ENCODE measurements at places on chromosomes 13 and 19. TPM values are rescaled to one million over a fixed set of nuclear protein-coding genes. Genes with fewer than 3 reads are reported as not detected.

DNA sequence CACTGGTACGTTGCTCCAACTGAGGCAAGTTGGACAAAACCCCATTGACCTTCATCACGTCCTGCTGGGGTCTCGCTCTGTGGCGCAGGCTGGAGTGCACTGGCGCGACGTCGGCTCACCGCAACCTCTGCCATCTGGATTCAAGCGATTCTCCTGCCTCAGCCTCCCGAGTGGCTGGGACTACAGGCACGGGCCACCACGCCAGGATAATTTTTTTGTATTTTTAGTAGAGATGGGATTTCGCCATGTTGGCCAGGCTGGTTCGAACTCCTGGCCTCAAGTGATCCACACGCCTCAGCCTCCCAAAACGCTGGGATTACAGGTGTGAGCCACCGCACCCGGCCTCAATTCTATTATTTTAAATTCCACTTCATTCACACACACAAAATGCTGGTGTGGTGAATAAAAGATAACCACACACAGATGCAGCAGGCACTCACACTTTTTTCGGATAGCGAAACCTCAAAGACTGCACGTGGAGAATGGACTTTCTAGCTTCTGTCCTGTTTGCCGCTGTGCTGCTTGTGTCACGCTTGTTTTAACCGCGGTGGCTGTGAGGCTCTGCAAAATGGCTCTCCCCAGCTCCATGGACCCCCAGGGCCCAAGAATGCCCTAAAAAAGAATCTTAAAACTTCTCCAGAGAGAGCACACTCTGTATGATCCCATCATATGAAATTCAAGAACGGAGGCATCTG is 58.4 kb downstream of the COL4A1 start:
- H3K27ac ChIP-seq = no peak overlapping the region
- H3K4me1 ChIP-seq = peaks cover 8% of the 10 kb centered on the region
- H3K36me3 ChIP-seq = no peaks in the 10 kb centered on the region
- H3K27me3 ChIP-seq = no peaks in the 10 kb centered on the region
- no peak for DNase-seq
- H3K4me3 ChIP-seq = no peak overlapping the region

DNA sequence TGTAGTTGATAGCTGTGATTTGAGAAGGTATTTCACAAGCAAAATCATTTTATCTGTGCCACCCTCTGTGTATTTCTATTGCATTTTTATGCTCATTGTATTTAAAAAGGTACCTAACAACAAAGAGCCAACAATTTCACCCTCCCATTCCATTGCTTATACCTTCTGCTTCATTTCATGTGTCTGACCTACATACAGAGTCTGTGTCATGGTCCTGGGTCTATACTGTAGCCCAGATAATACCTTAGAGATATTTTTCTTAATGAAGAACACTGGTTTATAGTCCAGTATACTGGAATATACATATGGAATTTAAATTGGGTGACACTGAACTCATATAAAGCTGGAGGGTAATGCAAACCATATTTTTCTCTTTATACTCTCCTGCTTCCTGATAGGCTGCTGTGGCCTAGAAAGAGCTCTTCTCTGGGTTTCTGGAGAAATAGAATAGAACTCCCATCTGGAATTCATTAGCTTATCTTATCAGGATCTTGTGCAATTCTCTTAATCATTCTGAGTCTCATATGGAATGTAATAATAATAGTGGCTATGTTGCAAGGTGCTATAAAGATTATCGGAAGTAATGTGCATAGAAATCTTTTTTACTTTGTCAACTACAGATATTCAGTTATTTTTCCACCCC is 31.8 kb upstream of the SPART start:
- peaks cover 5% of the 10 kb centered on the region for H3K36me3 ChIP-seq
- H3K4me3 ChIP-seq = no peak overlapping the region
- DNase-seq = no peak
- no peaks in the 10 kb centered on the region for H3K27me3 ChIP-seq

GRCh38 chr19:35399948-35400772 is 29.3 kb downstream of the GPR42 start:
- DNase-seq = no peak
- H3K27ac ChIP-seq = no peak overlapping the region
- H3K4me3 ChIP-seq = no peak overlapping the region
- no peaks in the 10 kb centered on the region for H3K27me3 ChIP-seq
- H3K36me3 ChIP-seq = no peaks in the 10 kb centered on the region

GRCh38 chr13:104816726-104817125 is 1718.7 kb downstream of the EFNB2 start:
- H3K4me1 ChIP-seq = no peaks in the 10 kb centered on the region
- H3K27me3 ChIP-seq = no peaks in the 10 kb centered on the region
- no peaks in the 10 kb centered on the region for H3K36me3 ChIP-seq

EVI5L gene
- 11.7 TPM for total RNA-seq

- no peak for DNase-seq
- no peaks in the 10 kb centered on the region for H3K36me3 ChIP-seq
- H3K4me3 ChIP-seq = no peak overlapping the region
- H3K27ac ChIP-seq = no peak overlapping the region
Observed at GRCh38 chr13:70023516-70023915, 84.1 kb upstream of the ATXN8OS start.

GRCh38 chr19:46454244-46454643 is 17.1 kb downstream of the PNMA8A start:
- no peak overlapping the region for H3K27ac ChIP-seq
- peaks cover 10% of the 10 kb centered on the region for H3K4me1 ChIP-seq
- H3K4me3 ChIP-seq = no peak overlapping the region
- no peaks in the 10 kb centered on the region for H3K36me3 ChIP-seq

C13orf46 gene
- 0.29 TPM for total RNA-seq

- no peaks in the 10 kb centered on the region for H3K36me3 ChIP-seq
- DNase-seq = no peak
- H3K27me3 ChIP-seq = no peaks in the 10 kb centered on the region
- H3K27ac ChIP-seq = no peak overlapping the region
- no peaks in the 10 kb centered on the region for H3K4me1 ChIP-seq
Observed at GRCh38 chr13:19888799-19889198, 25.4 kb upstream of the ZMYM5 start.

KRTDAP gene
- 2.0 TPM for total RNA-seq

GRCh38 chr19:5624018-5624663 is 1.3 kb downstream of the SAFB start:
- peaks cover 44% of the 10 kb centered on the region for H3K4me1 ChIP-seq
- peaks cover 36% of the 10 kb centered on the region for H3K36me3 ChIP-seq
- H3K27ac ChIP-seq = peak overlapping the region; percentile 100
- DNase-seq = no peak

DCLK1 gene
- total RNA-seq = 47.1 TPM

- H3K4me3 ChIP-seq = no peak overlapping the region
- no peaks in the 10 kb centered on the region for H3K27me3 ChIP-seq
- peak overlapping the region; percentile 46 for H3K27ac ChIP-seq
- DNase-seq = no peak
- H3K4me1 ChIP-seq = peaks cover 5% of the 10 kb centered on the region
Observed at GRCh38 chr19:4267101-4267900, 11.8 kb upstream of the SHD start.

TIMM44 gene
- 80.4 TPM for total RNA-seq
